ENCODE measurements at places on chromosomes 3 and 15.

DNA sequence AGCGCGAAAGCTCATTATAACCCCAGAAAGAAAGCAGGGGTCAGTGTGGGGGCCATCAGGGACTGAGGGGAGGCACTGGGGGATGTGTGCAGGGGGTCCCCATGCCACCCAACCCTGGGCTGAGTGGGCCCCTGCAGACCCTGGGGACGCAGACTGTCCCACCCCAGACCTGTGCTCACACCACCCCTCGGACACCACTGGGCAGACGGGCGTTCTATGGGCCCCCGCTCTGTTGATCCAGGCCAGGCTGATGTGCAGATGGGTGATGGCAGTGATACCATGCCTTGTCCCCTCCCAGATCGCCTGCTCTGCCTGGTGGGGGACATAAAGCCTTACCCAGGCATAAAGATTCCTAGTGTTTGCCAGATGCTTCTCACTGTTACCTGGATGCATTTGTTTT, 259.7 kb upstream of the TLE3 start:
- no peak for DNase-seq

DNA sequence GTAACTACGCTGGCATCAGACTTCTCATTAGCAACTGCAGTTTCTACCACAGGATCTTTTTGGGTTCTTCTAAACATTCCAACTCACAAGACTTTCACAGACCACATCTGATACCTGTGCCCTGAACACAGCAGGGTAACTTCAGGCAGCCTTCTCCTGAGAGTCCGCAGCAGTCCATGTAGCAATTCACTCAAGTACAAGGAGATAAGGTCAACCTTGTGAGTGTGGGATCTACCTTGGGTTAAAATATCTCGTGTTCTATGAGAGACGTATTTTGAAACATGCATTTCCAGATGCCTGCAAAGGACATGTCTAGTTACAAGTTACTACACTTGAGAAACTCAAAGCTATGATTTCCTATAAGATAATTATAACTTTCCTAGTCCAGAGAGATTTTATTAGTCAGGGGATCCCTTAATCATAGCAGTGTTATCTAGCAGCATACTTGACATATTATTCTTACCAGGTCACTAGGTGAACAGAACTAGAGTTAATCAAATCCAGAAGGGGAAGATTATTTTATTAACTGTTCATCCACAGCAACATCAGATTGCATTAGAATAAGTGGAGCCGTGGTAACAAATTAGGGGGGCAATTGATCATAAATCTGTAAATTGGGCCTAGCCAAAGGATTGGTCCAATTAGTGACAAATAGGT, 66.4 kb downstream of the ASTE1 start:
- DNase-seq, result no peak

DNA sequence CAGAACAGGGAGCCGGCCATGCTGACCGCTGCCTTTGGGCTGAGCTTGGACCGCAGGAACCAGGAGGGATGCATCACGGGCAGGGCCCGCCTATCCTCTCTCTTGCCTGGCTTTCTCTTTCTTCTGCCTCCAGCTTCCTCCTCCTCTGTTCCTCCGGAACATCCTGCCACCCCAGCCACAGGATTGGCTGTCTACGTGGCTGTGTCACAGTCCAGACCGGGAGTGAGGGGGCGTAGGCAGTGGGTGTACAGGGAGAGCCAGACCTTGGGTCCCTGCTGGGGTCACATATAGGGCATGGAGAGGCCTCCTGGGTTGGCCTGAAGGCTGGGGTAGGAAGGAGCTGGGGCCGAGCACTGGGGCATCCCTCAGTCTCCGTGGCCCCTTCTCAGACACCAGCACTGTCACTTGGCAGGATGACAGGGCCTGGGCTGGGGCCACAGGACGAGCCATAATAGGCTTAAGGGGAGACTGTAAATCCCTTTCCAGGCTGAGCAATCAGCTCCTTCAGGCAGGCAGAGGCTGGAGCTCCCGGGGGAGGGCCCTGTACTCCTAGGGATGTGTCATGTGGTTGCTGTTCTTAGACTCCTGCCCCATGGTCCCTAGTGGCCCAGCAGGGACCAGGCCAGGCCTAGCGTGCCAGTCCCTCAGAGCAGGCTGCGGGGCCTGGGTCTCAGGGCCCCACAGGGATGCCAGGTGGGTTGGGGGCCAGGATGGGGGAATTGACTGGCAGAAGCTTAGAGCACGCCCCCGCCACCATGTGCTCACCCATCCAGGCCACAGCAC, 25.4 kb downstream of the LINGO1 start:
- no peak for DNase-seq

DNA sequence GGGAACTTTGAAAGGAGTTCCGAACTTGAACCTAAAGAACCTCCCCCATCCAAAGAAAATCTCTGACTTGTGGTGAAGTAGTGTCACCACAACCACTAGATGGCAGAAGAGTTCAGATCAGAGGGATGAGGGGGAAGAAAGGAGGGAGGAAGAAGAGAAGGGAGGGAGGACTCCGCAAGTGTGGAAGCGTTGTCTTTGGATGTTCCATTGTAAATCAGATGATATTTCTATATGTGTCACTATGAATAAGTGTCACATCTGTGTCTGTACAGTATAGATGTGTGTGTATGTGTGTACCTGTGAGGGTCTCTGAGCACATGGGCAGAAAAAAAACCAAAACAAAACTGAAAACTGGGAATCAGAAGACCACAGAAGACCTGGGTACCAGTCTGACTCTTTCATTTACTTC, 16.9 kb downstream of the SLC24A1 start:
- peak; percentile 33 for DNase-seq

DNA sequence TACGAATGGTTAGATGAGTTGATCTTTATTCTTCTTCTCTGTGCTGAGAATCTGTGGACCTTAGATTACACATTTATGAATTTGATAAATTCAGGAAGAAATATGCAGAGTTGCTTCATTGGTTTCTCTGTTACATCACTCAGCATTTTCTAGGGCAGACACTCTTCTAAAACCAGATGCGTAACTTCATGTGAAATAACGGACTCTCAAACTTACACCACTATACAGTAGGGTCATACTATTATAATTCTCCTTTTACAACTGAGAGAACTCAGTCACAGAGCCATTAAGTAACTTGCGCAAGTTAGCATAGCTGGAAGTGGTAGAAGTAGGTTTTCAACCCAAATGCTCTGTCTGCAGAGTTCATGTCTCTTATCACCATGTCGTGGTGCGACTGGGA, 5.7 kb downstream of the TMEM207 start:
- DNase-seq, result no peak

- DNase-seq, result no peak
Measured at GRCh38 chr3:70829092-70829491, 516.7 kb upstream of the MDFIC2 start.

DNA sequence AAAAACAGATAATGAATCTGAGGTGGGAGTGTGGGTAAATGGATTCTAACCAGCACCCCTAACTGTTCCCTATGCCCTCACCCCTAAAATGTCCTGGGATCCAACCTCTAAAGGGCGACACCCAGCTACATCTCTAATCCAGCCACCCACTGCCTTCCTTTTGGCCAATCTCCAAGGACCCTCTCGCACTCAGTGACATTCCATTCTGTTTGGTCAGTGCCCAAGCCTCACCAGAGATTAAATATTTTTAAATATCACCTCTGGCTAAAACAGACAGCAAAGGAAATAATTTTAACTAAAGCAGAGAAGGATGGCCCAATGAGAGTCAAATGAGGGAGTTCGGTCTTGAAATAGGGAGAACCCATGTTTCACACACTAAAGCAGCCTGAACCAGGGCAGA, 19.9 kb upstream of the SCN10A start:
- no peak for DNase-seq

DNA sequence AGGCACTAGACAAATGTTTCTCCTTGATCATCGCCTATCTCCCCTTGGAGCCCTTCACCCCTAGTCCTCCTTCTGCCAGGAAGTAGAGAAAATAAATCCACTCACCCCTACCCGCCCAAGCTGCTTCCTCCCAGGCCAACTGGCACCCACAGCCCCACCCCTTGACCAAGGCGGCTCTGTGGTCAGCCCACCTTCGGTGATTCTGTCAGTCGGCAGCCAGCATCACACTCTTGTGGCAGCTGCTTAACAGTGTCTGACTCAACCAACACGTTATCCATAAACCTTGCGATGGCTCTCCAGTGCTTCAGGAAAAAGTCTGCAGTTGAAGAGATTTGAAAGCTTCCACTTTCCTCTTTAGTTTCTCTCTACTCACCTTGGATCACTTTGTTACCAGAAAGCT, 7.6 kb downstream of the SHF start:
- no peak for DNase-seq

DNA sequence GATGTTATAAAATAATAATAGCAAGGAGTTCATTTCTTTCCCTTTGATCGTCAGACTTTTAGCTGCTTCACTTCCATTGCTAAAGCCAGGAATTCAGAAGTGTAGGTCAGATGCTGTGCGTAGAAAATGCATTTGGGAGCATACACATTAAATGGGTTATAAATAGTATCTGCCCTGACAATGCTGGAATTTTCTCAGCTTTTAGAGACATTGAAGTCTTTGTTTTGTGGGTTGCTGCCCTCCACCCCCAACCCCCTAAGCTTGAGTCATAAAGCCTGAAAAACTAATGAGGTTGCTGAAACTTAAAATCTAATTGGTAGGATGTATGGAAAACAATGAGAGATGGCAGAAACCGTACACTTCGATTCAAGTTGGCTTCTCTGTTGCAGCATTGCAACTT, 81.9 kb downstream of the MITF start:
- DNase-seq, result no peak

GRCh38 chr3:45506084-45506483, 88.5 kb upstream of the LIMD1 start:
- DNase-seq, result no peak

- DNase-seq, result no peak
Measured at GRCh38 chr3:132134611-132135010, 99.8 kb upstream of the CPNE4 start.

GRCh38 chr15:26974120-26974780, 3.3 kb downstream of the GABRG3 start:
- DNase-seq, result no peak

DNA sequence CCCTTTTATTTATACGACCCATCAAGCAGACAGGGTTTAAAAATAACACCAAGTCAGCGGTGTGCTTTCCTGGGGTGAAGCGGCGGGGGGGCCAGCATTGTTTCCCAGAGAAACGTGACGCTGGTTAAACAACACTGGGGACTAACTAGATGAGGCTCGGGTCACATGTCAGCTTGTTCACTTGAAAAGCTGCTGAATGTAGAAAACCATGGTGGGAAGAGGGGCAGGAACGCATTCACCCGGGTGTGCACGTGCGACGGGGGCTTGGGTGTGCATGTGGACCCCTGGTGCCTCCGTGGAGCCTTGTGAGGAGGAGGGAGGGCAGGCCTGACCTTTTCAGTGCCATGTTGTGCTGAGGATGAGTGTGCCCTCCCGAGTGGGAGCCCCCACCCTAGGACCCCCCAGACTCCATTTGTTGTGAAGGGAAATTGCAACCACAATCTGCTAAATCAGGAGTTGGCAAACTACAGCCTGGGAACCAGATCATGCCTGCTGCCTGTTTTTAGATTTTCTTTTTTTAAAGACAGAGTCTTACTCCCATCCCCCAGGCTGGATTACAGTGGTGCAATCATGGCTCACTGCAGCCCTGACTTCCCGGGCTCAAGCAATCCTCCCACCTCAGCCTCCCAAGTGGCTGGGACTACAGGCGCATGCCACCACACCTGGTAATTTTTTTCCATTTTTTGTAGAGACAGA, 70.4 kb upstream of the CMTM7 start:
- DNase-seq, result peak; percentile 58

- no peak for DNase-seq
Measured at GRCh38 chr3:135249186-135249585, 454.1 kb downstream of the EPHB1 start.

- no peak for DNase-seq
Measured at GRCh38 chr3:79672075-79672474, 95.7 kb downstream of the ROBO1 start.

GRCh38 chr15:31162721-31163510, 61.4 kb upstream of the TRPM1 start:
- no peak for DNase-seq

- no peak for DNase-seq
Measured at GRCh38 chr3:52056521-52056967, at the start of gene DUSP7. Gene DUSP7, minus strand, starts transcription at chr3:52056571. Its CDS starts 205 bp downstream, at chr3:52056366.

DNA sequence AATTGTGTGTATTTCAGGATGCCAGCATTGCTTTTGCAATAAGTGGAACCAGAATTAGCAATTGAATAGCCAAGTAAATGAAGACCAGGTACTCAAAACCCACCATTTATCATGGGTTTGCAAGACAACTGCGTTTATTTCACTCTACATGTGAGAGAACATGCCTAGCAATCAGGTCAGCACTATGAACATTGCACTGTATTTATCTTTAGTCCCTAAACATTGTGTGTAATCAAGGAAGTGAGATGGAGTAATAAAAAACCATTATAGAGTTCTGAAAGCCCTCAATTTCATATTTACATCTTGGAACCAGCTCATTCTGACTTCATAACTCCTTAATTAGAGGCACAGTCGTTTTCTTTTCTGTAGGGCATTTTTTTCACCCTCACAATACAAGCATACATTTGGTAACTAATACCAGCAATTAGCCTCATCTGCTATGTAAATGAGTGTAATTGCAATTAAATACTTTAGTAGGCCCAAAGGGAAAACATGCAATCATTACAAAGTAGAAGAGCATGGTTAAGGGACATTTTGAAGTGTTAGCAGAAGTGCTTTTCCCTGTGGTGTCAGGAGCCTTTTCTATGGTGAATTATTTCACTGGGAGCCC, 153.1 kb upstream of the DPH6 start:
- no peak for DNase-seq

- DNase-seq, result no peak
Measured at GRCh38 chr3:14473411-14473891, 66.7 kb downstream of the GRIP2 start.

GRCh38 chr3:152183473-152183872, 85.3 kb upstream of the MBNL1 start:
- no peak for DNase-seq

- DNase-seq, result no peak
Measured at GRCh38 chr3:15380980-15381890, 46.1 kb downstream of the METTL6 start.

GRCh38 chr15:44489464-44489863, 47.5 kb upstream of the EIF3J start:
- DNase-seq, result no peak

GRCh38 chr15:38186507-38186906, 66.1 kb upstream of the SPRED1 start:
- no peak for DNase-seq

DNA sequence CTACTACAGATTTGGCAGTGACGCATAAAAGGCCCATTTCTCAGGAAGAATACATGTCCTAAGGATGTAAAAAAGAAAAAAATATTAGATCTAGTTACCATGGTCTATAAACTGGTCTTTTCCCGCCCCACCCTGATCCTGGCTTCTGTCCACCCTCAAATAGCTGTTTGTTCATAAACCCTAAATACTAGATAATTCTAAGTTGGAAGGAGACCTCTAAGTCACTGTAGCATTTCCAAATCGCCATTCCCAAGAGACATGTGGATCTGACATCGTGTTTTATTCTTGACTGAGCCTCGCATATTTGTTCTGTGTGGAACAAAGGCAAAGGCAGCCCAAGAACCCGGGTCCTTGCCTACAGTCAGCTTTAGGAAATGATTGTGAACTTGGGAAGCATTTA, 49.0 kb downstream of the LMCD1 start:
- DNase-seq, result no peak

GRCh38 chr15:33114374-33114717, 80.2 kb downstream of the FMN1 start:
- DNase-seq, result no peak

- DNase-seq, result no peak
Measured at GRCh38 chr3:174495928-174496327, 363.2 kb upstream of the NAALADL2 start.

- DNase-seq, result no peak
Measured at GRCh38 chr3:56468184-56469106, at the start of gene ERC2. Gene ERC2, minus strand, starts transcription at chr3:56468467.
